ENCODE measurements at places on chromosomes 2 and 18. TPM values are rescaled to one million over a fixed set of nuclear protein-coding genes. Genes with fewer than 3 reads are reported as not detected.

- no peak for DNase-seq
These were observed 5.4 kb upstream of the CRYGC start for GRCh38 chr2:208134928-208135586.

DNA sequence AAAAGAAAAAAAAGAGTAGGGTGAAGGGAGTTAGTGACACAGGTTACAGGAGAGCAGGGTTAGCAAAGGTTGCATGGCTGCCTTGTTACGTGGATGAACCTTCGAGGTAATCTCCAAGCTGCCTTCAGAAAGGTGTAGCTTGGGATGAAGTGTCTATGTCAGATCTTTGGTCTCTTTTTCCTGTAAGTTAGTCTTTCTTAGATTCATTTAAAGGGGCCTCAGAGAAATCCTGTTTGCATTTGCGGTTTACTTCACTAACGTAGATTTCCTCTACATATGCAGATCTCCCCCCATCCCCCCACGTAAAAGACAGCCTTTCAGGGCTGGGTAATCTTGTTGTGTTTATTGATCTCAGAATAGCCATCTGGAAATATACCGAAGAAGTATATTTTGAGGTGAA is 83.7 kb downstream of the MTA3 start:
- DNase-seq: no peak

GRCh38 chr2:127566576-127566975 is 31.1 kb downstream of the MYO7B start:
- peak; percentile 55 for DNase-seq

The ERBB4 gene
- total RNA-seq: 22.4 TPM

- DNase-seq: no peak
These were observed 15.4 kb upstream of the LYPD6B start for GRCh38 chr2:149023091-149023490.

- DNase-seq: no peak
These were observed 54.1 kb downstream of the LPIN2 start for GRCh38 chr18:2958819-2959298.

DNA sequence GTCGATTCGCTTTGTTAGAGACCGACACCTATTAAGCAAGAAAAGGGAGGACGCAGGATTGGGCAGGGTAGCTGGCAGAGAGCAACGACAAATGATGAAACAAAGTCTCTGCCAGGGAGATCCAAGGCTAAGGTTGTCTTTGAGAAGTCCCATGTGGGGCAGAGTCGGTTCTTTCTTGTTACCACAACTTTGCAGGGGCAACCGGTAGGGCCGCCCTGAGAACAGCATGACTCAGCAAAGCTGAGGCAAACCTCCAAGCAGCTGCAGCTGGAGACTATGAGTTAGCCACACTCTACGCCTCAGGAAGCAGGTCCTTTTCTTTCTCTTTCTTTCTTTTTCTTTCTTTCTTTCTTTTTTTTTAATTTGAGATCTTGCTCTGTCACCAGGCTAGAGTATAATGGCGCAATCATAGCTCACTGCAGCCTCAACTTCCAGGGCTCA is 452.3 kb upstream of the ID2 start:
- DNase-seq: peak; percentile 74

The CTNNA2 gene
- total RNA-seq: not detected

The SP140L gene
- 3.2 TPM for total RNA-seq

GRCh38 chr2:28662044-28662443 is 89.6 kb upstream of the PPP1CB start:
- no peak for DNase-seq

The PID1 gene
- 24.0 TPM for total RNA-seq

The COL6A3 gene
- 61.6 TPM for total RNA-seq

DNA sequence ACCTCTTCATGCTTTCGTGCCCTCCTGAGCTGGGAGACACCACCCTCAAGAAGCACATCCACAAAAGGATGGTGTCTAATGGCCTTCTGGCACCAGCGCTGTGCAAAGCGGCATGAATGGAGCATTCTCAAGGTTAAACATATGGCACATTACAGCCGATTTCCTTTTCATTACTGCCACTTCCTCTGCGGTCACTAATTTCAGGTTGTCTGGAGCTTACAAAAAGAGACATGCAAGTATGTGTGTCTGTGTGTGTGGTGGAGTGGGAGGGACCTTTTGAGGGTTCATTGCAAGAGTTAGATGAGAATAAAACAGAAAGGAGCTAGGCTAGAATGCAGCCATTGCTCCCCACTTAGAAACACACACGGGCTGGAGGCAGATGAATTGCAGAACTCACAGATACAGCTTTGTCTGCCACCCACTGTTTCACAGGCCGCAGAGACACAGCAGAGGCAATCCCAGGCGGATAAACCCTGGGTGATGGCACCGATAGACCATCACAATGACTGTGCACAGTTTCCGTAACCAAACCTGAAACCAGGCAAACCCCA is 76.0 kb downstream of the TGIF1 start:
- no peak for DNase-seq

DNA sequence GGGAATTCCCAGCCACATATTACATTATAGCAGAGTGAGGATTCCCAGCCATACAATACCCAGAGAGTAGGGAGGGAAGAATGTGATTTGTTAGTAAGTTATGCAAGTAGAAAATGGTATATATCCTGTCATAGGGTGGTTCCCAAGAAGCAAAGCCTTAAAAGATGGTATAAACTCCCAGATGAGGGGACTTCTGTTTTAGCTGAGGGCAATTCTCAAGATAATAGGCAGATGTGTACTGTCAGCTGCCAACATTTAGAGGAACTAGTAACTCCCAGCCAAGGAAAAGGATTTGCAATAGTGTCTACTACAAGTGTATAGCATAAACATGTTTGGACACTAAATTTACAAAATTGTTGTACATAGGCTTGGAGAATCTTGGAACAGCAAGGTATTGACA is 86.5 kb downstream of the XDH start:
- no peak for DNase-seq

GRCh38 chr2:110106642-110107041 is 9.0 kb downstream of the MALL start:
- no peak for DNase-seq

DNA sequence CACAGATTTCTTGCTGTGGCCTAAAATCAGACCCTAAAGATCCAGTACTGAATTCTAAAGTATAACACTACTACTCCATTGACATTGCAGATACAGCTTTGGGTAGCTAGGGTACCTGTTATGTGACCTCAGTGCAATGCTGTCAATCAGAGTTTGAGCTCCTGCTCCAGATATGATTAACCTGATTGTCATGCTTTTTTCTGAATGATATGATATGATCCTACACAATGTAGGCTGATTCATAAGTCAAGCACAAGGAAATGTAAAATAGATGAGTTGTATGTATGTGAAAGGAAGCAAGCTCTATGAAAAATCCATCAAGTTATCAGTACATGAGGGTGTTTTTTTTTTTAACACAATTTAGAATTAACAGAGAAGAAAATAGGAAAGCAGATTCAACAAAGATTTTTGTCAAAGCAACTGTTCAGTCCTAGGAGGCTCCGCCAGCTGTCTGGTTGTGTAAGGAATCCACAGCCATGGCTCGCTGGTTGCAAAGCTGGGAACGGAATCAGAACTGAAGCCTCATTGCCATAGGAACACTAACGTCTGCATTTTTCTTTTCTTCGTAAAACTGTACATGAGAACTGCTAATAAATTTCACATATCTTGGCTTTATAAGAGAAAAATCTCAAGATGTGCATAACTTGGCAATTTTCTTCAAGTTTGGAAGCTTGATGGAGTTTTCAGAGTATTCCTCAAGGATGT is 52.9 kb downstream of the NR4A2 start:
- no peak for DNase-seq
